Bronchial epithelial cell (primary cell): ENCODE measurements at places on chromosomes 2 and 18.

GRCh38 chr18:11669271-11669947, 19.7 kb upstream of the GNAL start:
- peak; percentile 85 for DNase-seq

- peak; percentile 40 for DNase-seq
These were observed 98.4 kb upstream of the RNF152 start for GRCh38 chr18:61991201-61991600.

DNA sequence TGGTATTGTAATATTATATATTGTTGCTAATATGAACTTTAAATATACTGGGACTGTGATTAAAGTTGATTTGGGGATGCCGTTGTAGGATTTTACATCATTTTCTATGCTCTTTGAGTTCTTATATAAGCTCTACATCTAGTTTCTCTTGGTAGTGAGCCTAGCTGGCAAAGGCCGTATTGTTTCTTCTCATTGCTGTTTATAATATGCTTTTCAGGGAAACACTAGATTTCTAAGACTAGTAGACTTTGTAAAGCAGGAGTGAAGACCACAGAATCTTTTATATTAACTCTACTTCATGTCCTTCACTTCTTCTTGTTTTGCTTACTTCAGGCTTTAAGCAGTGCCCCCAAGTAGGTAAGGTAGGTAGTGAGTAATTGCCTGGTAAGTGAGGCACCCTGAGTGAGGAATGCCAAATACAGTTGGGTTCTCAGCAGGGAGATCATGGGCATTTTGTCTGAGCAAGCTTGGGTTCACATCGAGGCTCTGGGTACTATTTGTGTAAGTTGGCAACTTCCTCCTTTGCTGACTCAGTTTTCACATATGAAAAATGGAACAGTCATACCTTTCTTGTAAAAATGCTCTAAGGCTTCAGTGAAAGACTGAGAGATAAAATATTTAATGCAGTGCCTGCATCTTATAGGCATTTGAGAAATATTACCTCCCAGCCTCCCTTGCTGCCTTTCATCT, 96.4 kb downstream of the RNF144A start:
- no peak for DNase-seq

- no peak for DNase-seq
These were observed 286.0 kb downstream of the TRIB2 start for GRCh38 chr2:13002536-13003331.

GRCh38 chr2:225065882-225066281, 23.6 kb upstream of the DOCK10 start:
- no peak for DNase-seq

GRCh38 chr2:205609113-205609512, 73.2 kb upstream of the NRP2 start:
- DNase-seq: no peak

DNA sequence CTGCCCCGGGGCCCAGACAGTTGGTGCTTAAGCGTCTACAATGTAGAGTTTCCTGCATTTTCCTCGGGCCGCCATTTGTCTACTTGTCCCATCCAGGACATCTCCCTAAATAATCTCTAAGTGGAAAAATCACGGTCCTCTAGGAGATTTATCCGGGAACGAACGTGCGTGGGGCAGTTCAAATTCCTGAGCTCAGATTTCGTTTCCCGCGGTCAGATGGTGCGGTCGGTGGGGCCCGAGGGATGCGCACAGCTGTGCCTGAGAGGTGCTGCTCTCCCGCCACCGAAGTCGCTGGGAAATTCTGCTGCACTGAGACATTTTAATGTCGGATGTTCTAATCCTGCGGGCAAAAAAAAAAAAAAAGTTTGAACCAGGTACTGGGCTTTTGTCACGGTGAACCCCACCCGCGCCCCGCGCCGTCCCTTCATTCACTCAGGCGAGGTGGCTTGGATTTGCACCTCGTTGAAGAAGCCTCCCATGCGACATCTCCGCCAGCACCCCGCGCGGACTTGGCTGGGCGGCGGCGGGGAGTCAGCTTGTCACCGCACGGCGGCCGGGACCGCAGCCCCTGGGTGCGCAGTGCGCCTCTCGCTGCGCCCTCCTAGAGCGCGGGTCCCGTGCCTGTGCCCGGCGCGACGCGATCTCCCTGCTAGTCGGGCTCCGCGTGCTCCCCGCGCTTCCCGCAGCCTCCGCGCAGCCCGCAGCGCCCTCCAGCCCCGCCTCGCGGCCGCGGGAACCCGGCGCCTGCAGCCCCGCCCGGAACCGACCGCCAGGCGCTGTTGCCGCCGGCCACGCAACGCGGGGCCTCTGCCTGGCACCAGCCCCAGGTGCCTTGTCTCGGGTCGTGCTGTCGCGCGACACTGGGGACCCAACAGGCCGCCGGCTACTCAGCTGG, 191.9 kb upstream of the TCF4 start:
- DNase-seq: no peak

GRCh38 chr18:5717256-5717655, 173.5 kb upstream of the EPB41L3 start:
- DNase-seq: no peak

DNA sequence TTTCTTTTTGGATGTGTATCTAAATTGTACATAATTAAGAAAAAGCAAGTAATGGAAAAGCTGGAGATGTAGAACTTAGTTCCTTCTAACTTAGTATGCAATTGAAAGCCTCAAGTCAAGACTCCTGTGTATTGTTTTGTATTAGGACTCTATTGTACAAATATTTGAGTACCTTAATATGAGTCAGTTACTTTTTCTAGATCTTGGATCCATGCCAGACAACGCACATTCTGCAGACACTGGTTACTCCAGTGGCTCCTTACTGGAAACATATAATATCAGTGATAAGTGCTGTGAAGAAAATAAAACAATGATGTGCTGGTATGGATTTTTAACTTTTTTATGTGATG, 1.5 kb downstream of the SLC39A10 start:
- peak; percentile 87 for DNase-seq

GRCh38 chr18:23134780-23135549, at the start of gene CABLES1:
Gene CABLES1, plus strand, starts transcription at chr18:23135485. Its CDS starts 278 bp downstream, at chr18:23135763.
- DNase-seq: no peak

- peak; percentile 26 for DNase-seq
These were observed 85.4 kb downstream of the DPP4 start for GRCh38 chr2:161988589-161988988.

DNA sequence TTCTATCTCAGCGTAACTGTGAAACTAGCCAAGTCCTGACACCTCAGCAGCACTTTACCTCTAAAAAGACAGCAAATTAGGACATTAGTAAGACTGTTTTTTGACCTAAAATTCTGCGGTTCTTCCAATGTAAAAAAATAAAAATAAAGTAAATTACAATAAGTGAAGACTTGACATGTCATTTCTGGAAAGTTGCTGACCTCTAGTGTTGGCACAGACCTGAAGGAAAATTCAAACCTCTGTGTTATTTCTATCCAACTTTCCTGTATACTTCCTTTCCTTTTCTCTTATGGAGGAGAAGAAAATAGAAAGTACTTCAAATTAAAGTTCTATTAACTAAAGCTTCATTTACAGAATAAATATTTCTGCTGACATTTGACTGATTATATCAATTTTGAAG, 110.6 kb downstream of the TMEM182 start:
- DNase-seq: no peak

DNA sequence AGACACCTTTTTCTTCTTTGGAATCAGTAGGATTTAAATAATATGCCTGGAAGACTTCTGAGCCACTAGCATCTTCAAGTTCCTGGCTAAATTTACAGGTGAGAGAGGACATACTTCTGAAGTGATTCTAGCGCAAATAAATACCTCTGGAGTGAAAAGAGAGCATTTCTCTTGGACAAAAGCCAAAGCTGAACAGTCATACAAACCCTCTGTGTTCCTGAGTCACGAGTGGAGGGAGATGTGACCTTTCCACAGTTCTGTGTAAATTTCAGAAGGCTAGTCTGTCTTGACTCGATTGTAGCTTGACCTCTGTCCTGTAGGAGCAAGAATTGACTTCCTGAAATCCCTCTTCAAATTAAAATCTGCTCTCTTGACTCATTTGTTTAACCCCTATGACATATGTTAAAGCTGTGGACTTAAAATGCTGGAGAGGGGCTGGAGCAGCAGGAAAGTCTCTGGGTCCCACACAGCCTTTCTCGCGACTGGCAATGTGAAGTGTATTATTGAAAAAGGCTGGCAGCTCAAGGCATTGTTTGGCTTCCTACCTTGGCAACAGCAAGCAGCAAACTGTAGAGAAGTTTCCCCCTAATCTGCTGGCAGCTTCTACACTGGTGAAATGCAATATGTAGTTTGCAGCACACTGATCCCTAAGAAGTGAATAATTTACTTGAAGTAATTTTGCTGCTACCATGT, 79.6 kb upstream of the GCFC2 start:
- peak; percentile 37 for DNase-seq

GRCh38 chr2:198717451-198717850, 740.3 kb downstream of the SATB2 start:
- no peak for DNase-seq

DNA sequence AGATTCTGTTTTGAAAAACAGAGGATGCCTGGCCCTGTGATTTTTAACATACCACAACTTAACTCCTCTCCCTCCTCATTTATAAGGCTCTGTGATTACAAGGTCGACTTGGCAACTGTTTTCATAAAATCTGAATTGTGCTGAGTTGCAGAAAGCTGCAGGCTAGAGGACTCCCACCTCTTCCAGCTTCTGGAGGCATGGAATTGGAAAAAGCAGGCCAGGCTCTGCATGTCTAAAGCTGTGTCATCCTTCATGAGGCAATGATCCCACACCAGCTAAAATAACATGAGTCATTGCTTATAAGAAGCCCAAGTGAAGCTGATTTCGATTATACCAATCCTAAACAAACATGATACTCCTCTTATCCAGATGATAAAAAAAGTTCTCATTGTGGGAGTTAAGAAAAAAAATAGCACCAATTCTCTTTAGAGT, 11.7 kb downstream of the ARHGAP28 start:
- DNase-seq: peak; percentile 90

GRCh38 chr18:9069601-9070000, 32.9 kb upstream of the NDUFV2 start:
- DNase-seq: no peak

GRCh38 chr2:228064024-228064423, 117.5 kb downstream of the SPHKAP start:
- no peak for DNase-seq

- DNase-seq: no peak
These were observed 177.3 kb downstream of the AGAP1 start for GRCh38 chr2:235670974-235671787.

DNA sequence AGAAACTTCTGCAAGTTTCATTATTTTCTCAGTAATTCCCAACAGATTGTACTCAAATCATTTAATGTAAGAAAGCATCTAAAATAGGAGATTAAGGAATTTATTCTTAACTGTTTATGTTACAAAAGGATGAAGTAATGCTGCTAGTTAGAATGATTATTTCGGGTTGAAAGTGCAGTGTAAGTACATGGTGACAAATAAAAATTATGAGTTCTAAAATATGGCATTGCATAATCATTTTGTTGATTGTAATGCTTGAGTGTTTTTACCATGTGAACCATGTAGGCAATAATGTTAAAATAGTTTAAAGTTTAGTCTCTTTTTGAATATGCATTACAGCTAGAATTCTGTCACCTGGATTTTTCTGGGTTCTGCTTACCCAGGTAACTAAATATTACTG, 149.0 kb upstream of the SP5 start:
- DNase-seq: no peak

GRCh38 chr18:59123588-59124369, 15.9 kb upstream of the SEC11C start:
- DNase-seq: peak; percentile 96
